ENCODE measurements at places on chromosomes 13 and 19. TPM values are rescaled to one million over a fixed set of nuclear protein-coding genes. Genes with fewer than 3 reads are reported as not detected.

EHD2 gene
- total RNA-seq = 146 TPM

PTH2 gene
- not detected for total RNA-seq

CLIP3 gene
- 1.3 TPM for total RNA-seq

KLK1 gene
- not detected for total RNA-seq

PABPC3 gene
- total RNA-seq = under 0.01 TPM

CEACAM3 gene
- not detected for total RNA-seq

ZNF816 gene
- 6.9 TPM for total RNA-seq

PLD3 gene
- total RNA-seq = 150 TPM

C19orf73 gene
- total RNA-seq = 0.25 TPM

DNA sequence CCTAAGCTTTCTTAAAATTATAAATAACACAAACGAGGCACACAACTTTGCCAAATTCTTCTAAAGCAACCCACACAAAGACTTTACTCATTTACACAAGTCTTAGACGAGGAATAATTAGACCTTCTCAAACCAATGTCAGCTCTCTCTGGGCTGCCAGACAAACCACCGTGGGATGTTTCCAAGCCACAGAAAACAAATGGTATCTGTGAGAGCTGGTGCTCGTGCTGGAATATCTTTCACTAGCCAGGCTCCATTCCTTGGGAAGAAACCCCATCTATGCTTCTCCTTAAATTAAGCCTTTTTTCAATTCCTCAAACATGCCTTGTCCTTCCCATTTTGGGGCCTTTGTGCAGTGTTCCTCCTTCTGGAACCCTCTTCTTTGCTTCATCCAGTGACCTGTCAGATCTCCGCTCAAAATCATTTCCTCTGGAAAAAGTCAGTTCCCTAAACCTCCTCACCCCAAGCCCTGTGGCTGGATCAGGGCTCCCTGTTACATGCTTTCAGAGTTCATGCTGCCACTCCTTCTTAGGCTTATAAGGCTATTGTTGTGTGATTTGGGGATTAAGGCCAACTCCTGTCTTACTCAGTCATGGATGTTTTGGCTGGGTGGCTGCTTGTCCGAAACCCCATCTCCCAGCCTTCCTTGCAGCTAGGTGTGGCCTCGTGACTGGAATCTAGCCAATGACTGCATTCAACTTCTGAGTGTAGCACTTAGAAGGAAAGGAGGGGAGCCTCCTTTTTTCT is 64.2 kb upstream of the GTF2F2 start:
- no peak for DNase-seq

DNA sequence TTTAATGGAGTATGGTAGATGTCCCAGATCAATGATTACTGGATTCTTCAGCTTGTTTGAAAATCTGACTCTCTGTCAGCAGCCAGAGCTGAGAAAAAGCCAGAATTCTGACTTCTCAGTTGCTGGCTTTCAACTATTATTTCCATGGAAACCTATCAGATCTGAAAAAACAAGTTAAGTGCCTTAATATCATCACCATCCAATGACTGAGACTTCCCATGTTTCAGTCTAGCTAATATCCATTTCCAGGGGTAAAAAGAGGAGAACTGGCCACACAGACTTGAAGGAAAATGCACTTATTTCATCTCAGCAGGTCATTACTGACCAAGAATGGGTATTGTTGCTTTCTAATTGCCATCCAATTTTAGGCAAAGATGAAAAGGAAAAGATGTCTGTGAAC is 75.2 kb downstream of the TNFSF11 start:
- no peak for DNase-seq

DNA sequence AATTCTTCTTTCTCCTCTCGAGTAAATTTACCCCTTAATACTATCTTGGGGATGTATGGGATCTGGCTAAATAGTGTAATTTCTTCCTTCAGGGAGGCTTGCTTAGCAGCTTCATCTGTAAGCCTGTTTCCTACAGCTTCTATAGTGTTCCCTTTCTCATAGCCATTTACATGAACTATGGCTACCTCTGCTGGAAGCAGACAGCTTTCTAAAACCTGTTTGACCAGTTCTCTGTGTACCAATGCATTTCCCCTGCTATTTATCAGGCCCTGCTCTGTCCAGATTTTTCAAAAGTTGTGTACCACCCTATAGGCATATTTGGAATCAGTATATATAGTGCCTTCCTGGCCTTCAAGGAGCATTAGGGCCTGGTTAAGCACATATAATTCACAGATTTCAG is 113.6 kb upstream of the PCDH9 start:
- DNase-seq = no peak

GRCh38 chr19:15178629-15179308 is 22.0 kb downstream of the NOTCH3 start:
- DNase-seq = no peak

- no peak for DNase-seq
These were observed 50.4 kb downstream of the RASA3 start for GRCh38 chr13:114081761-114082681.

- DNase-seq = no peak
These were observed 48.6 kb upstream of the UBE2L5 start for GRCh38 chr13:30373727-30374126.

GRCh38 chr13:38384171-38384570 is 34.5 kb downstream of the UFM1 start:
- no peak for DNase-seq

DNA sequence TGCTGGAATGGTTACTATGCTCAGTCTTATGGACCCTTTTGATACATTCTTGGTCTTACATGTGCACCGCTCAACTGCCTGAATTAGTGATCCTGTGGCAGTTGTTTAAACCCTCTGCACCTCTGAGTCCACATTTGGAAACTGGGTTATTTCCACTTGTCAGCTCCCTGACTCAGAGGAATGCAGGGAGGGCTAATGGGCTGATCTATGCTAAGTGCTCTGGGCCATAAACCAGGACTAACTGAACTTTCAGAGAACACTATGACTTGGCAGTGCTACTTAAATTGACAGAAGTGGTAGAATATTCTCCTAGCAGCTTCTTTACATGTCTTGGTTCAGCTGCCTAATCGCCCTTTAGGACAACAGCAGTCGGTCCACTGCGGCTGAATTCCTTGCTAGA is 26.8 kb upstream of the MED4 start:
- DNase-seq = no peak

DNA sequence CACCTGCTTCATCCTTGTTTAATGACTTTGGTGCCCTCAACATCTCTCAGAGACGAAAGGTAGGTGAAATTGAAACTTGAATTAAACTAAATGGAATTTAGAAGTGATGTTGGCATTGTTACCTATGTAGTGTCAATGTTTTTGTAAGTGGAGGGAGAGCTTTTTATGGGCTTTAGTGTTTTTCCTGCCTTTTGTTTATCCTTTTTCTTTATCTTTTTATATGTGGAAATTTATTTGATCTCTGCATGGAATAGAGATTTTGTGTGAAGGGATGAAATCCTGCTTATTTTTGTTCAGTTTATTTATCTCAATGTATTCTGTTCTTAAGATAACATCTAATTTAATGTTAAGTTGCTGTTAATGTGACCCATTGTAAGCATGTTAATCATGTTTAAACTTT is 39.5 kb downstream of the PAN3 start:
- no peak for DNase-seq

DNA sequence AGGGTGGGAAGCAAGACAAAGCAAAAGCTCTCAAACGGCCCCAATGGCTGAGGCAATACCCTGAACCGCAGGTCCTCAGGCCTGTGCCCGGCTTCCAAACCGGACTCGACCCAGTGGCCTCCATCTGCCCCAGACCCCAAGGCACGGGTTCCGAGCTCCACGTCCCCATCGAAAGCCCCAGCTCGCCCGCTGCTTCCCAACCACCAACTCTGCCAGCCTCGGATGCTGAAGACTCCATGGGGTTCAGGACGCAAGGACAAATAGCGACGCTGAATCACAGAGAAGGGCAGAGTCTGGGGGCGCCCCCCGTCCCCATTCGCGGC is 559 bp downstream of the POLR2E start:
- DNase-seq = no peak

DNA sequence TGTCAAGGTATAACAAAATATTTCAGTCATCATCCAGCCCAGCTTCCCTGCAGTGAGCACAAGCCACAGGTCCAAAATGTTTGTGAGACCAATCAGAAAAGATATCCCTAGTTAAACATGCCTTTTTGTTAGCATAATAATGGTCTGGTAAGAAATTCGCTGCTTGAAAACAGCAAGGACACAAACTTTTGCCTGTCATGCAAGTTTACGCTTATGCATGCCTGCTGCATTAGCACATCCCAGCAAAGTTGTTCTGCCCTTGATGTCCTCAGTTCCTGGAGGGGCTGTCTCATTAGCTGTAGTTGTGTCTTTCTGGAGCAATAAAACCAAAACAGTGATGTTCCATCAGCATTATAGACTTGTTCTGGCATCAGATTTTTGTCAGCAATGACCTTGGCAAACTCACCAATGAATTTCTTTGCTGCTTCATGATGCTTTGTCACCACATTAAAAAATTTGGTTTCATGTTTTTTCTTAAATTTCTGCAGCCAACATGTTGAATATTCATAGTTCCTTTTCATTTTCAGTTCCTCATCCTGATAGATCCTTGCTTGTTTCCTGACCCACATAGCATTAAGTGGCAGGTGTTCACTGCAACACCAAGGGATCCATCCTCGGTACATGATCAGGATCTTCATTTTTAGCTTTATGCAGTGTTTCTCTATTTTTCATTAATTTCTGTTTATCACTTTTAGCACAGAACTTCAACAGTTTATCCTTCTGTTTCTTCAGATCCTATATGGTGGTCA is 72.0 kb upstream of the GPR183 start:
- DNase-seq = no peak

DNA sequence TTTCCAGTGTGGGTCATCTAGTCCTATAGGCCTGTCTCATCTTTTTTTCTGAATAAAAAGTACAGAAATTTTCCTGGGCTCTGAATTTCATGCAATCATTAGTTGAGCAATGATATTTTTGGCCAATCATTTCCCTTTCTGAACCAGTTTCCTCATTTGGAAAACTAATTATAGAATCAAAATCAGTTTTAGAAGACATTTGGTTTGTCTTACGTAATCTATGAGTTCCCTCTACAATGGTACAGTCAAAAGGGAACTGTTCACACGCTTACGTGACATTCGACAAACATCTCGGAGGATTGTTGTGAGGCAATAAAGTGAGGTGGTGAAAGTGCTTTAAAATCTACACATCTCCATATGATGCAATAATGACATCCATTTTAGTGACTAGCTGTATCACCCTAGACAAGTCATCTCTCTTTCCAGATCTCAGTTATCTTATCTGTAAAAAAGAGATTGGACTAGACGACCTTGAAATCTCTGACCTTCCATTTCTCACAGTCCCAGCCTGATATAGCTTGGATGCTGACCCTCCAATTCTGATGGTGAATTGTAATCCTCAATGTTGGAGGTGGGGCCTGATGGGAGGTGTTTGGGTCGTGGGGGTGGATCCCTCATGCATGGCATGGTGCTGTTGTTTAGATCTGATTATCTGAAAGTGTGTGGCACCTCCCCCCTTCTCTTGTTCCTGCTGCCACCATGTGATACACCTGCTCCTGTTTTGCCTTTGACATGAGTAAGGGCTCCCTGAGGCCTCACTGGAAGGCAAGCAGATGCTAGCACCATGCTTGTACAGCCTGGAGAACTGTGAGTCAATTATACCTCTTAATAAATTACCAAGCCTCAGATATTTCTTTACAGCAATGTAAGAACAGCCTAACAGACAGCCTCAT is 26.7 kb downstream of the FLT1 start:
- DNase-seq = no peak

GRCh38 chr13:87206708-87207107 is 464.5 kb upstream of the SLITRK5 start:
- no peak for DNase-seq

DNA sequence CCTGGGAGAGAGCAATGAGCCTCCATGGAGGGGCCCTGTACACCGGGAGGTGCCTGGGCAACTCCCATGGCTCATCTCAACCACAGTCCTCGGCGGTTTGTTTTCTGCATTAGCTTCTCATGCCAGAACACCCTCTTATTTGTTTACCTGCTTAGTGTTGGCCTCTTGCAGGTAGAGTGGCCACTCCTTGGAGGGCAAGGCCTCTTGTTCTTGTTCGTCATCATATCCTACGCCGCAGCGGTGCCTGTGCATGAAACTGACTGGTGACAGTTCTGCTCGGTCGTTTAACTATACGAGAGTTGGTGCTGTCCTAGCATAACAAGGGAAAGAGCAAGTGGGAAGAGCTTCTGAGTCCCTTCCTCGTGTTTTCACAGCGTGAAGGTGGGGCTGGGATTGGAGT is 40.5 kb upstream of the RNF113B start:
- no peak for DNase-seq

- DNase-seq = no peak
These were observed 2.7 kb downstream of the SIX5 start for GRCh38 chr19:45766296-45766868.

GRCh38 chr19:37470216-37470615 is 1.1 kb downstream of the ZNF570 start:
- DNase-seq = no peak

DNA sequence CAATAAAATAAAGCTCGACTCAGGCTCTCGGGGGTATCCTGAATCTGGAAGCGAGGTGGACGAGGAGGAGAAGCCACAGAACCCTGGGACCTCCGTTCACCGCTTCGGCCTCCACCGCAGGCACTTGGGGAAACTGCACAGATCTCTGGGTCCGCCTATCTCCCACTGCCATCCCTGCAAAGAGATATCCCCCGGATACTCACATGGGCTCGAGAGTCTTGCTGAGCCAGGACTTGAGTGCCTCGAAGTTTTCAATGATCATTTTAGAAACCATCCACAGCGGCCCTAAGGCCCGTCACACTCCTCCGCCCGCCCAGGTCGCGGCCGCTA is 589 bp downstream of the RBM26 start:
- DNase-seq = no peak

GRCh38 chr13:51833980-51834379 is 11.0 kb downstream of the TMEM272 start:
- no peak for DNase-seq

Data from dermis microvascular lymphatic vessel endothelial cell (primary cell).